T1000 (cell line): ENCODE measurements at places on chromosomes 2 and 18.

GRCh38 chr2:184921676-184922075 lies 323.3 kb downstream of the ZNF804A start:
- DNase-seq, result no peak

- no peak for DNase-seq
Measured at GRCh38 chr2:226755631-226756030, 44.0 kb downstream of the IRS1 start.

DNA sequence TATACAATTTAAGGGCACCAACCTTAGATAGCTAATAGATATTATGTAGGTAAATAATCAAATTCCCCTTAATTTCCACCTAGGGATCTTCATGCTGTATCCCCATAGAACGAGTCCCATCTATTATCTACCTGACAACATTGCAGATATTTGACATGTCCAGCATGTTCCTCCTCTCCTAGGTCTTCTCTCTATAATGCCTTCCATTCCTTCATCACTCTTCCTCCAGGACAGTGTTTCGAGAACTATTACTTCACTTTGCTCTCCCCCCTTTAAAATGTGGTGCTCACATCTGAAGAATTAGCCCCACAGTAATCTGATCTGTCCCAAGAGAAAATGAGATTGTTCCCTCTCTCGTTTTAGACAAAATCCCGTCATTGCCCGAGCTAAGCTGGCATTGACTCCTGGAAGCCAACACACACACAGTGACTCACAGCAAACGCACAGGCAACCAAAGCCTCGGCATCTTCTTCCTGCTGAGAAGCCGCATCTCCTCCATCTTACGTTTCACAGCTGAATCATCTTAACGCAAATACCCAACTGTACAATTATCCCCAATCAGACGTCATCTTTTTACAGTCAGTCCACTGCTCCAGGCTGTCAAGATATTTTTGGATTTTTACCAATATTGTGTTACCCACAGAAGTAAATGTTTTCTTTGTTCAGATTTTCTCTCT lies 162.9 kb upstream of the AGAP1 start:
- peak; percentile 81 for DNase-seq

GRCh38 chr18:61643884-61644647 lies 248.7 kb downstream of the RNF152 start:
- DNase-seq, result no peak

DNA sequence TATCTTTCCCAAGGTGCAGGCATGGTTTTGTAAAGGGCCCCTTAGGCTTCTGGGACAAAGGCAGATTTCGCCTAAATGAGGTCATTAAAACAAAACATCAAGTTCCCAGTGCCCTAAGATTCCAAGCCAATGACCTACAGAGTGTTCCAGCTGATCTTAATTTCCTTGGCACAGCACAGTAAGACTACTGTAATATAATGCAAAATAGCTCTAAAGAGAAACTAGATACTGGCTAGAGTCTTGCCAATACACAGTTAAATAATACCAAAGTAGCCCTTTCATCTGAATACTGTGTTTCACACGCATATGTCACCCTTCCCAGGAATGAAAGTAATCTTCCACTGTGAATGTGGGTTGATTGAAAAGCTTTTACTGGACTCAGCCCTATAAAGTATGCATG lies 14.7 kb downstream of the GRB14 start:
- no peak for DNase-seq

DNA sequence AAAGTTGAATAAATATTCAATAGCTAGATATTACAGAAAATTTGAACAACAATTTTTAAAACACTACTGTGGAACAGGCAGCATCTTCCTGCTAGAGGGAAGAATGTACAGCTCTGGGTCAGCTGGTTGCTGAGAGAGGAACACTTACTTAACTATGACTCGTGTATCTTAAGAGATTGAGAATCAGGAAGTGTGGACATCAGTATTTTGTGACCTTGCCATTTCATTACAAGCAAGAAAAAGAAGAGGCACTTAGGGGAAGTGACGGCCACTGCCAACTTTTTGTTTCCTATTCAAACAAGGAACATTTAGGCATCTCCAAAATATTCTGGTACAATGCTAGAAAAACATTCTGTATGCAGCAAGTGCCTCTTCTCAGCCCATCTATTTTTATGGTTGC lies 45.9 kb downstream of the ITPRID2 start:
- no peak for DNase-seq

- DNase-seq, result no peak
Measured at GRCh38 chr2:201999279-201999678, 34.4 kb upstream of the FZD7 start.

DNA sequence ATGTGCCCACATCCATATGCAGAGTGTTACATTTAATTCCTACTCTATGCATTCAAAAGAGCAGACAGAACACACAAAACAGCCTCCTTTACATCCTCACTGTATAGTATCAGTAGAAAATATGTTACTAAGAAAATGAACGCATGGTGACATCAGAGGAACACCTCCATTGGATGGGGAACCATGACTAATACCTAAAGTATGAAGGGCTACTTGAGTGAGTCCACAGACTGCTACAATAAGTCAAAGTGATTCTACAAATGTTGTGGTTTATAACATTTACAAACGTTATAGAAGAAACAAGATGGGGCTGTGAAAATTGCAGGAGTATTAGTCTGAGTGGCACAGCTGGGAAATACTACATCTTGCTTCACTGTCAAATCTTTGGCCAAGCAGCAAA lies 1830.9 kb upstream of the PIK3C3 start:
- DNase-seq, result no peak

GRCh38 chr2:167191588-167191987 lies 303.3 kb downstream of the XIRP2 start:
- DNase-seq, result no peak

DNA sequence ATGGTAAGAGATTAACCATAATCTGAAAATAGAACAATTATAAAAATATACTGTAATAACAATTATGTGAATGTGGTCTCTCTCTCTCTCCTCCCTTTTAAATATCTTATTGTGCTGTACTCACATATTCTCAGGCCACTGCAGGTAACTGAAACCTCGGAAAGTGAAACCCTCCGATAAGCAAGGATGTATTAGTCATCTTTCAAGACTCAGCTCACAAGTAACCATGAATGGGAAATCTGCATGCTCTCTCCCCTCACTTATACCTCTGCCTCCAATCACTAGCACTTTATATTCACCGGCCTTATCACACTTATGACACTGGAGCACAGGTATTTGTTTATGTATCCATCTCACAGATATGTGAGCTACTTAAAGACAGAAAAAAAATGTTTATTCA lies 139.7 kb downstream of the LRP2 start:
- DNase-seq, result no peak

GRCh38 chr2:70115646-70116442 lies 28.6 kb downstream of the PCBP1 start:
- no peak for DNase-seq

GRCh38 chr2:19541884-19542283 lies 183.5 kb upstream of the OSR1 start:
- DNase-seq, result no peak
